Stimulated activated CD4-positive, alpha-beta T cell treated with anti-CD3 and anti-CD28 coated beads, Interleukin-2, amount 100 ng/mL, for 4 hours (primary cell): ENCODE measurements at places on chromosomes 16 and 17.

DNA sequence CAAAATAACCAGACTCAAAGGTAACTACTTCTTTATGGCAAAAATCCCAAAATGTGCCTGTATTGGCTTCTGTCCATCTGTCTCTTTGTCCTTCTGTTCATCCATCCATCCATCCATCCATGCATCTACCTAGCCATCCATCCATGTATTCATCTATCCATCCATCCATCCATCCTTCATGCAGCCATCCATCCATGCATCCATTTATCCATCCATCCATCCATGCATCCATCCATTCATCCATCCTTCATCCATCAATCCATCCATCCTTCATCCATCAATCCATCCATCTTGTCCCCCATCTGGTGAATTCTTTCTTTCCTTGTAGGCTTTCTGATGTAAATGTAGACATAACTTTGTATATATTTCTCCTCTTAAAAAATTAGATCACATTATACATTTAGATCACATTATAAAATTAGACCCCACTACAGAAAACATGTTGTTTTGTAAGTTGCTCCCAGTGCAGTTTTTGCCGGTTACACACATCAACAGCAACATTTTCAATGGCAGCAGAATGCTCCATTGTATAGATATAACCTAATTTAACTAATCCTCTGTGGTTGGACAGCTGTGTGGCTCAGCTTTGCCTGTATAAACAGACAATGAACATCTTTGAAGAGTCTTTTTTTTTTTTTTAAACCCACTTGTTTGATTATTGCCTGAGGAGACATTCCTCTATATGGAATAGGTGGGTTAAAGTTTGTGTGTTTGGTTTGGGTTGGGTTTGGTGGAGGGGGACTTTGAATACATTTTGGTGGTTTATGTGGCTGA is 72.0 kb downstream of the MSI2 start:
- DNase-seq = no peak

DNA sequence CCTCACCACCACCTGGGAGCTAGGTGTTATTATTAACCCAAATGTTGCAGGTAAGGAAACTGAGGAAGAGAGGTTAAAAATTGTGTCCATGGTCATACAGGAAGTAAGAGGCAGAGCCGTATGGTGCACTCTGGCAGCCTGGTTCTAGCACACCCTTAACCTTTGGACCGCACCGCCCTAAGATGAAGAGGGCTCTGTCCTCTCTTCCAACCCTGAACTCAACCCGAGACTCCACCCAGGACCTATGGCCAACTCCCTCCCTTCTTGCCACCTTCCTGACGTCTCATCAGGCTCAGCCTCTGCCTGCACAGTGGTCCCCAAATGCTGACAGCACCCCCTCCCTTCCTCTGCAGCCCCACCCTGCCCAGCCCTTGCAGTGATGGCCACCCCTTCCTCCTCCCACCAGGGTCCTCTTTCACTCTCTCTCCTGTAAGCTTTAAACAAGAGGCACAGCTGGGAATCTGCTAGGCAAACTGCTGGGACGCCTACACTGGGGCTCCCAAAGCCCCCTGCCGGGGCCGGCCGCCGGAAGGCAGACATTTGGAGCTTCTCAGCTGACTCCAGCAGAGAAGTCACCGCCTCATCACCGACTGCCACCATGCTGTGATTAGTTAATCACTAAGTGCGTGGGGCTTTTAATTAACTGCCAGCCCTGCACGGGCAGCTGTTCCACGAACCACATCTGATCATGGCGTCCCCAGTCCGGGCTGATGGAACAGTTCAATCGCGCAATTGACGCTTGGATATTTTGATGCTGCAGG is 16.7 kb upstream of the C16orf78 start:
- no peak for DNase-seq

GRCh38 chr16:31414706-31415105 is 13.5 kb downstream of the COX6A2 start:
- no peak for DNase-seq

GRCh38 chr16:15427648-15428239 is 6.6 kb upstream of the BMERB1 start:
- DNase-seq = peak; percentile 33

DNA sequence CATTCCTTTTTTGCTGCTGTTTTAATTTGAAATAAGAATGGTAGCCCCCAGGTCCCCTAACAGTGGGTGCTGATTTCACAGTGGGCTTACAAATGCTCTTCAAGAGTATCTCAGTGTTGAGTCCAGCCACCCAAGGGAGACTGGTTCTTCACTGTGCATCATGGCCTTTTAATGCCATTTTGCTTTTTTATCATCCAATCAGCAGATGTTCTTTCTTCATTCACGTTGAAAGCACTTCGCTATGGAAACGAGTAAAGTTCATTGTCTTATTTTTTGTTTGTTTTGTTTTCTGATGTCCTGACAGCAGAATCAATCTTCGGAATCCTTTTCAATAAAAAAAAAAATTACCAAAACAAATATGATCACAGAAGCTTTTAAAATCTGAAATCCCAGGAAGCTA is 429.0 kb downstream of the MAF start:
- no peak for DNase-seq

DNA sequence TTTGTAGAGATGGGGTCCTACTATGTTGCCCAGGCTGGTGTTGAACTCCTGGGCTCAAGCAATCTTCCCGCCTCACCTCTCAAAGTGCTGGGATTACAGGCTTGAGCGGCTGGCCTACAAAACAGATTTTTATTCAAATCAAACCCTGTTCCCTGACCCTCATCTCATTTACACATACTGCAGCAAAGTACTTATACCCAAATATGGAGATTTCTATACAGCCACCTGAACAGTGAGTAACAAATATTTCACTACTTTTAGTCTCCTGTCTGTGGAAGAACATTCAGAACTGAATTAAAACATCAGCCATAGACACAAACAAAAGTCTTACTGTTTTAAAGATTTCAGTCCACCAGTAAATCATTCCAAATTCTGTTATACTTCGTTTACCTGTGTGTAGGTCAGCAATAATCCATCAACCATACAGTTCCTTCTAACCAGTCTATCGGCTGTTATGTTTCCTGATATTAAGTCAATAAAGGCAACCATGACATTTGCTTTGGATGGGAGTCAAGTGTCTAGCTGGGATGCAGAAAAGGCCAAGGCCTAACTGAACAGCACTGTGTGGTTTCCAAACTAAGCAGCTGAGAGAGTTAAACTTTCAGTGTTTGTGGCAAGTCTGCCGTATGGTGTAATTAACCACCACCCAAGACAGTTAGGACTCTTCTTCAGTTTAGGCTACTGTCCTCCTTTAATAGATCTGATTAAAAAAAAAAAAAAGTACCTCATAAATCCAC is 22.3 kb downstream of the ERN1 start:
- DNase-seq = no peak

DNA sequence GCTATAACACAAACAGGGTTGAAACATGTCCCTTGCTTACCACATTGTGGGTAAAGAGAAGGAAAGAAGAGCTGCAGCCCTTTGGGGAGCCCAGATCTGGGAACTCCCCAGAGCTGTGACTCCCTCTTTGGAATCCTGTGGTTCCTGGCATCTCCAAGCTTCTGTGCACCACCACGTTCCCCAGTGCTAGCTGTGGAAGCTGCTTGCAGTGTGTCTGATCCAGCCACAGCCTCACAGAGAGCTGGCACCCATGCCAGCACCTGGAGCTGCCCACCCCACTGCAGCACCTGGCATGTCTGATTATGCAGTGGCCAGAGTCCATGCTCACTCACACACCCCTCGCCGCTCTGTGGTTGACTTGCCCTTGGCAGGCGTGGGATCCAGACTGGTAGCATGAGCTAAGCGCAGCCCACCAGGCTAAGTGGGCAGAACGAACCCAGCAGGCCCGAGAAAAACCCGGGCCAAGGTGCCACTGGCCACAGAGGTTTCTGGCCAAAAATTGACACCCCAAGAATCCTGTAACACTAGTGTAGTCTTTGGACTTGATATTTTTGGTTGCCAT is 252.6 kb upstream of the KCNJ16 start:
- DNase-seq = no peak

- DNase-seq = no peak
Measured at GRCh38 chr16:4316864-4317531, 1.1 kb downstream of the GLIS2 start.

GRCh38 chr17:29592850-29593551 is at the start of gene ANKRD13B:
TSS of gene ANKRD13B (plus strand) at chr17:29593132. CDS start at chr17:29593622, 490 bp downstream.
- no peak for DNase-seq

- DNase-seq = no peak
Measured at GRCh38 chr17:1001640-1002411, 4.9 kb downstream of the TIMM22 start.

DNA sequence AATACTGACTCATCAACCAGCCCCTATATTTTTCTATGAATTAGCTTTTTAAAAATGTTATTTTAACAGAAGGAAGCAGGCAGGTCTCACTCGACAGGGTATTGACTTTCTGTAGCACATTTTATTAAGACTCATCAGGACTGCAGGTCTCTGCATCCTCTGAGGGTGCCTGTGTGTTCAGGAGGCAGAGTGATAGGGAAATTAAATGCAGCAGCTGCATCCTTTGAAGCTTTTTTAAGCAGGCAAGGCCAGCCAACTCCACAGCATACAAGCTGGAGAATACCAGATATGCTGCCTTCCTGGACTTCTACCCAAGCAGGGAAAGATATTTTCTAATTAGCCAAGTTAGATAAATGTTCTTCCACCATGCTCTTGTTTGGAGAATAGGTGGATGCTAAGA is 124.9 kb downstream of the WSCD1 start:
- no peak for DNase-seq

GRCh38 chr17:2055292-2056205 is 646 bp downstream of the HIC1 start:
- DNase-seq = peak; percentile 37

DNA sequence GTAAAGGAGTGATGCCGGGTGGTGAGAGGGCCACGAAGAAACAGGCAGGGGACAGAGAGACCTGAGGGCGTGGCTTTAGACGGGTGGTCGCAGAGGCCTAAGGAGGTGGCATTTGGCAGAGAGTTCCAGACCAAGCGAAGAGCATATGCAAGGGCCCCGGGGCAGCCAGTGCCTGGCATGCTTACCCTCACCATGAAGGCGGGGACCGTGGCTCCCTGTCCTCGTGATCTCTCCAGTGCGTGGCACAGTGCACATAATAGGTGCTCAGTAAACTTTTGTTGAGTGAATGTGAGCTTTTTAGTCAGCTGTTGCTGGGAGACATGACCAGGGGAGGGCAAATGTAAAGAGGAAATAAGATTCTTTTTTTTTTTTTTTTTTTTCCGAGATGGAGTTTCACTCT is 245.6 kb upstream of the GSE1 start:
- DNase-seq = no peak

DNA sequence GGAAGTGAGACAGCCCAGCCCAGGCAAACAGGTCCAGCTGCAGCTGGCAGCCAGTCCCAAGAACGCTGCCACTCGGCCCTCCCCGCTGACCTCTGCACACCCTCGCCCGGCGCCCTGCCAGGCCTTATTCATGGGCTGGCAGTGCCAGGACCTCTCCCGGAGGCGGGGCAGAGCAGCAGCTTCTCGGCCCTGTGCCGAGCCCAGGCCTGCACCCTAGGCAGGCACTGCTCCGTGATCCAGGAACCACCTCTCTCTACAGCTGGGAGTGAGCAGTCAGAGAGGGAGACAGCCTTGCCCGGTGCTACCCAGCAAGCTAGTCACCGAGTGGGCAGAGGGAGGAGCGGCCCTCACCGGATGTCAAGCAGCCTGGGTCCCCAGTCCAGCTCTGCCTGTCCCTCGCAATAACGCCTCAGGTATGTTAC is 79.9 kb upstream of the CBX4 start:
- no peak for DNase-seq

GRCh38 chr16:10386517-10387100 is 748 bp downstream of the ATF7IP2 start:
- DNase-seq = no peak

GRCh38 chr17:27603880-27604794 is 26.9 kb upstream of the LGALS9 start:
- no peak for DNase-seq

GRCh38 chr17:61340431-61341209 is 59.0 kb upstream of the TBX2 start:
- DNase-seq = no peak

GRCh38 chr17:65198653-65199382 is 61.6 kb downstream of the RGS9 start:
- DNase-seq = no peak

- peak; percentile 17 for DNase-seq
Measured at GRCh38 chr17:60392845-60393702, 1.1 kb upstream of the USP32 start.

- no peak for DNase-seq
Measured at GRCh38 chr17:4232168-4232813, 31.5 kb downstream of the ANKFY1 start.

- no peak for DNase-seq
Measured at GRCh38 chr16:4982056-4982867, 24.1 kb downstream of the SEC14L5 start.

GRCh38 chr16:89583197-89583894 is 7.8 kb downstream of the CPNE7 start:
- DNase-seq = no peak

GRCh38 chr17:38761612-38762011 is 9.1 kb downstream of the PSMB3 start:
- no peak for DNase-seq

- DNase-seq = no peak
Measured at GRCh38 chr16:18796377-18796776, 5.0 kb downstream of the ARL6IP1 start.

- DNase-seq = no peak
Measured at GRCh38 chr17:16269658-16270057, 52.6 kb downstream of the PIGL start.

DNA sequence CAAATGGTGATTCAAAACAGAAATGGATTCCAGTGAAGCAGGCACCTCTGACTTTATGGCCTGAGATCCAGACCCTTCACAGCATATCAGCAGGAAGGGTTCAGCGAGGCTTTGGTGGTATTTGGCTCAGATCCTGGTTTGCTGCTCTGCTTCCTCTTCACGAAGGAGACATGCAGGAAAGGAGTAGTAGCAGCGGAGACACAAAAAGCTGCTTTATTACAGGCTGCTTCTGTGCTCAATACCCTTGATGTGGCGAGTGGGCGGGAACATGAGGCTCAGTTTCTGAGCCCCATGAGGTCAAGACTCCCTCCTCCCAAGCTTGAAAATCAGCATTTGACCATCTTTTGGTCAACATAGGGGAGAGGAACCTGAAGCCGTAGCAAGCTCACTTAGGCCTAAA is 213.3 kb upstream of the AXIN2 start:
- no peak for DNase-seq

GRCh38 chr16:76565542-76565941 is 288.3 kb downstream of the CNTNAP4 start:
- no peak for DNase-seq
